ENCODE measurements at places on chromosomes 5 and 9. TPM values are rescaled to one million over a fixed set of nuclear protein-coding genes. Genes with fewer than 3 reads are reported as not detected.

DNA sequence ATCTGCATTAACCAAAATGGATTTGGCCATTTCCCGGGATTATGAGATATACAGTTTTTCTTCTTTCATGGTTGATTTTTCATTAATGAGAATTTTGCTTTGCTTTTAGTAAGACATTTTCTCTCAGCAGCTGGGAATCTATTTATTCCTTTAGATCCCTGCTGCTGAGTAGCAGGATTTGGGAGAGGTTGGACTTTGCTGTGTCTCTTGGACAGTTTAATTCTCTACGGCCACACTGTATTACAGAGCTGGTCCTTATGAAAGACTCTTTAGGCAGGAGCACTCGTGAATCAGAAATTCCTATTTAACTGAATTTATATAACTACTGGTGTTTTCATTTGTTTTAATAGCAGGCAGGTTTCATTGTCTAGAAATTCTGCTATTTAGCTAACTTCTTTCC lies 1.6 kb downstream of the UNC13B start:
- no peaks in the 10 kb centered on the region for H3K36me3 ChIP-seq
- peaks cover 43% of the 10 kb centered on the region for H3K4me1 ChIP-seq
- no peaks in the 10 kb centered on the region for H3K27me3 ChIP-seq
- peak overlapping the region; percentile 98 for H3K27ac ChIP-seq

DNA sequence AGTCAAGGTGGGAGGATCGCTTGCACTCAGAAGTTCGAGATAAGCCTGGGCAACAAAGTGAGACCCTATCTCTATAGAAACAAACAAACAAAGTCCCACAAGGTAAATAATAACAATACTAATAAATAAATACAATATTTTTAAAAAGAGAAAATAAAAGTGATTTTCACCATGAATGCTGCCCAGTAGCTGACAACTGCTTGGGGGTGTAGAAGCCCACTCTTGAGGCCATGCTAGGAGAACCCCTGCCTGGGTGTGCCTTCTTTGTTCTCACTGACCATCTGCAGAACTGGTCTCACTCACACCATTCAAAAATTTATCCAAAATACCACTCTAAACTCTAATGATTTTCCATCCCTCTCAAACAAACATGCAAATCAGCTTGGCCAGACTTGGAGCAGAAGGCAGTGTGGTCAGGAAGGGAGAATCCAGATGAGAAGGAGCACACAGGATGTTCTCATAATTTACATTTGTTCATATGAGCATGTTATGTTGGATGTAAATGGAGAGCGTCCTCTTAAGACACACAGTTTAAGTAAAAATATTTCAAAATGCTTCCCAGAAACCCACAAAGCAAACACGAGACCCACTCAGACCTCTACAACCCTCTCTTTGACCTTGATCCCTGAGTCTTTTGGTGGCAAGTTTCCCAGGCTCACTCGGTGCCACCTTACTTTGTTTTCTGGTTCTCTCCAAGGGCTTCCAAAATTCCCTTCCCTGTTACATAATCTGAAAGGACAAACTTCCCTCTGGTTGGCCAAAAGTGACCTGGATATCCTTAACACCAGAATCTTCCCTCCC lies 7.9 kb upstream of the RAI14 start:
- H3K27ac ChIP-seq = no peak overlapping the region
- DNase-seq = no peak
- no peaks in the 10 kb centered on the region for H3K4me1 ChIP-seq
- H3K4me3 ChIP-seq = no peak overlapping the region
- H3K27me3 ChIP-seq = no peaks in the 10 kb centered on the region

GRCh38 chr5:127741412-127741811 lies 38.2 kb downstream of the CCDC192 start:
- no peak overlapping the region for H3K27ac ChIP-seq
- no peak for DNase-seq
- no peaks in the 10 kb centered on the region for H3K27me3 ChIP-seq
- no peaks in the 10 kb centered on the region for H3K36me3 ChIP-seq

GRCh38 chr9:99101271-99101670 lies 3.6 kb upstream of the TGFBR1 start:
- no peak overlapping the region for H3K4me3 ChIP-seq
- no peaks in the 10 kb centered on the region for H3K36me3 ChIP-seq
- H3K4me1 ChIP-seq = peaks cover 24% of the 10 kb centered on the region
- DNase-seq = no peak
- H3K27me3 ChIP-seq = no peaks in the 10 kb centered on the region
- H3K27ac ChIP-seq = no peak overlapping the region

DNA sequence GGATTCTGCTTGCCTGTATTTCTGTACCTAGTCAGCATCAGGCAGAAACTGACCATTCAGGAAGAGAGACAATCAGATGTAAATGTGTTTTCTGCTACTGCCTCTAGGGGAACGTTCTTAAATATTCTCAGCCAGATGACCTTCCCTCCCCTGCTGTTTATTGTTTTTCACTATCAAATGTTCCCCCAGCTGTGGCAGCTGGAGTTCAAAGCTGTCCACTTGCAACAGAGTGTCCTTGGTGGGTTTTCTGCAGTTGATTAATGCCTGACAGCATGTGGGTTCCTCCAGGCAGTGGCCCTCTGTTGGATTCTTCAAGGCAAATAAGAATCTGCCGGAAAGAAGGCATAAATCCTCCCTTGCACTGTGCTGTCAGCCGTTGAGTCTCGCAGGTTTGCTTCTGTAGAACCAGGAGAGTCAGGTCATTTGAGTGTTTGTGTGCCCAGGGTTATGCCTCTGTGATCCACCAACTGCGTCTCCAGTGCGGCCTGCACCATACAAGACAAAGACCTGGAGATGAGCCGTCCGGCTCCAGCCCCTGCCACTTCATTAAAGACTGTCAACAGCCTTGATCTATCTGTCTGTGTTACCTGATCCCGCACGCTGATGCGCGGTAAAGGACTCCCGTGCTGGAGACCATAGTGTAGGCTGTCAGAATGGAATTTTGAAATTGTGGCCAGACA lies 203.4 kb downstream of the GADD45G start:
- no peak for DNase-seq
- H3K36me3 ChIP-seq = no peaks in the 10 kb centered on the region
- H3K4me1 ChIP-seq = peaks cover 44% of the 10 kb centered on the region

GRCh38 chr9:89317282-89317681 lies 1.0 kb upstream of the SECISBP2 start:
- no peak for DNase-seq
- no peak overlapping the region for H3K4me3 ChIP-seq
- peak overlapping the region; percentile 100 for H3K27ac ChIP-seq
- H3K4me1 ChIP-seq = peaks cover 51% of the 10 kb centered on the region

DNA sequence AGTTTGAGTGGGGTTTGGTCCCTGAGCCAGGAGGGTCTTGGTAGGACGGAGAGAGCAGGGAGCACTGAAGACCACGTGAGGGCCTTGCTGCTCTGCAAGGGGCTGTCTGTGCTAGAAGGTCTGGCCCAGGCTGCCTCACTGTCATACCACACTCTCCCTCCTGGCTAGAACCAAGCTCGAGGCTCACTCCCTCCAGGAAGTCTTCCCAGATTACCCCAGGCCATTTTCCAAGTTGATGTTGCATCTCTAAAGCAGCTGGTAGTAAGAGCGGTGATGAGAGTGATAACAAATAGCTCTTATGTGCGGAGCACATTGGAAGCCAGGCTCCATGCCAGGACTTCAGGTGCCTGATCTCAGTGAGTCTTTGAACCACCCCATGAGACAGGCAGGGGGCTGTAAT lies 6.6 kb downstream of the MYMK start:
- H3K4me3 ChIP-seq = no peak overlapping the region
- no peak for DNase-seq
- H3K36me3 ChIP-seq = no peaks in the 10 kb centered on the region

DNA sequence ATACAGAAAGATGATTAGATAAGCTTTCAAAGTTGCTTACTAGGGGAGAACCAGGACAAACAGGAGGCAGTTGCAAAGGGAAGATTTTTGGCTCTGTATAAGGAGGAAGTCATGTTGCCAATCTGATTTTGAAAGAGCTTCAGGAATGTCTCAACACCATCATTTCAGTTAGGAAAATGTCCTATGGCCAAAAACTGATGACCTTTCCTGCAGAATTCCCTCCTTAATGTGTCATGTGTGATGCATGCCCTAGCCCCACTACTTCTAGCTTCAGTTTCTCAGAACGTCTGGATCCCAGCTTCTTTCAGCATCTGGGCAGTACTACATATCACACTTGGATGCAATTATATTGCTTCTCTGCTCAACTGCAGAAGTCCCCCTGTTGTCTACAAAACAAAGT lies 211.5 kb upstream of the NREP start:
- peaks cover 4% of the 10 kb centered on the region for H3K4me1 ChIP-seq
- no peaks in the 10 kb centered on the region for H3K27me3 ChIP-seq
- no peaks in the 10 kb centered on the region for H3K36me3 ChIP-seq
- DNase-seq = no peak

GRCh38 chr5:1129711-1130055 lies 17.8 kb upstream of the SLC12A7 start:
- no peaks in the 10 kb centered on the region for H3K36me3 ChIP-seq
- H3K27ac ChIP-seq = peak overlapping the region; percentile 92
- DNase-seq = no peak
- peaks cover 94% of the 10 kb centered on the region for H3K4me1 ChIP-seq

DNA sequence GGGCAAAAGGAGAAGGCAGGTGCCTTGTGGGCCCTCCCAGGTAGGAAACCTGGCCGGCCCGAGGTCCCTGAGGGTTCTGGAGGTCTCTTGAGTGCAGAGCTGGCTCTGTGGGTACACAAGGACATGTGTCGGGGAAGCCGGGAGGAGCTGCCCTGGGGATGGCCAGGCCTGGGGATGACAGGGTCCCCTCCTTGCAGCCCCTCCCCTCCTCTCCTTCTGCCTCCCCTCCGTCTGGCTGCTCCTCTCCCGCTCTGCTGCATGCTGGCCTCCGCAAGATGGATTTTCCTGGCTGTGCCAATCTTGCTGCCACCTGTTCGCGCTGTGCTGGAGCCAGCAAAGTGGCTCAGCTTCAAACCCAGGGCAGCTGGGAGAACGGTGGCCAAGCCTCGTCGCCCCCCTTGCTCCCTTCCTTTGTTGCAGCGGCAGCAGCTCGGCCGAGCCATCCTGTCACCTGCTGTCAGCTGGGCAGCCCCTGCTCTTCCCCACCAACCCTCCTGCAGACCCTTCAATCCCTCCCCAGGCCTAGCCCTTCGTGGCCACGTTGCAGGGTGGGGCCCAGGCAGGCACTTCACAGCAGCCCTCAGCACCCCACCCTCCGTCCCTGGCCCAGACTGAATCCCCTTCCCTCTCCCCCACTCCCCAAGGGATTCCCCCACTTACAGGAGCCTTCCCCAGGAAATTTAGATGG lies 17.6 kb upstream of the UNC5A start:
- no peak for DNase-seq
- peaks cover 100% of the 10 kb centered on the region for H3K27me3 ChIP-seq
- H3K27ac ChIP-seq = no peak overlapping the region
- no peaks in the 10 kb centered on the region for H3K36me3 ChIP-seq
- no peaks in the 10 kb centered on the region for H3K4me1 ChIP-seq

- DNase-seq = no peak
- no peaks in the 10 kb centered on the region for H3K27me3 ChIP-seq
- H3K27ac ChIP-seq = no peak overlapping the region
- H3K36me3 ChIP-seq = no peaks in the 10 kb centered on the region
- peaks cover 2% of the 10 kb centered on the region for H3K4me1 ChIP-seq
Measured at GRCh38 chr5:112279082-112279481, 140.0 kb downstream of the EPB41L4A start.

GRCh38 chr9:106420511-106420944 lies 442.4 kb upstream of the ZNF462 start:
- no peaks in the 10 kb centered on the region for H3K36me3 ChIP-seq
- no peaks in the 10 kb centered on the region for H3K27me3 ChIP-seq
- no peak overlapping the region for H3K27ac ChIP-seq
- no peak overlapping the region for H3K4me3 ChIP-seq

GRCh38 chr5:100758780-100759179 lies 144.3 kb downstream of the ST8SIA4 start:
- H3K27me3 ChIP-seq = no peaks in the 10 kb centered on the region
- no peak overlapping the region for H3K4me3 ChIP-seq
- no peak overlapping the region for H3K27ac ChIP-seq
- no peaks in the 10 kb centered on the region for H3K36me3 ChIP-seq
- no peaks in the 10 kb centered on the region for H3K4me1 ChIP-seq

DNA sequence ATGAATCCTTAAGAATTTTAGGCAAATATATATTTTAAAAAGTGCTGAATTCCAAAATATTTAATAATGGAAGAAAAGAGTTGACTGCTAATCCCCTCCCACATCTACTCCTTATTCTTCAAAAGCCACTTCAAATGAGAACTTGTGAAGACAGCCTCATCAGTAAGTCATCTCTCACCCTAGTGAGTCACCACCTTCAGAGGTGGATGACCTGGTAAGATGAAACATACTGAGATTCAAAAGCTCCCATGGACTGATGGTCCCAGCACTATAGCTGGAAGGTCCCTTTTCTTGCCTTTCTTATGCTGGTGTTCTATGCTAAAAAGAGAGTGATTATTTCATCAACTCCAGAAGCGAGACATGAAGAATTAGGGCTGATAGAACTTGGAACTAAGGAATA lies 37.8 kb upstream of the SPDL1 start:
- H3K4me3 ChIP-seq = no peak overlapping the region
- DNase-seq = no peak
- H3K36me3 ChIP-seq = no peaks in the 10 kb centered on the region
- H3K27ac ChIP-seq = no peak overlapping the region
- H3K27me3 ChIP-seq = peaks cover 51% of the 10 kb centered on the region

DNA sequence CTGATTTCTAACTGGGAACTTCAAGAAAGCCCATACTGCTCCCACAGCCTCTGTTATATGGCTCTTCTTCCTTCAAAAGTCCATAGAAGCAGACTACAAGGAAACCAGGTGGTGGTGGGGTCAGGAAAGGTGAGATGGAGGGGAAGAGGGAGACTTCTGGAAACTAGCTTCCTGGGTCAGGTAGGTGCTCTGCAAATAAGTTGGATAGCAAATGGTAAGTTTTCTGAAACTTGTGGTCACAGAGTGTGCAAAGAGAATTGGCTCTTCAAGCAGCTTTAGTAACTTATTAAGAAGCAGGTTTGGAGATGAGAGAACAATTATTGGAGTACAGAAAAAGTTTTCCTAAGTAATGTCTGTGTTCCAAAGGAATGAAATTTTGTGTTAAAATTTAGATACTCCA lies 316.9 kb downstream of the ADGRV1 start:
- no peaks in the 10 kb centered on the region for H3K36me3 ChIP-seq
- DNase-seq = no peak

CDC20B gene
- not detected for total RNA-seq

WNK2 gene
- 218 TPM for total RNA-seq

SPATA31C1 gene
- total RNA-seq = not detected

PLAC8L1 gene
- 0.49 TPM for total RNA-seq

PCDHGA10 gene
- 5.0 TPM for total RNA-seq

RFX3 gene
- 3.8 TPM for total RNA-seq

GKAP1 gene
- total RNA-seq = 22.5 TPM

SLC34A3 gene
- total RNA-seq = not detected

CYSTM1 gene
- 93.3 TPM for total RNA-seq
